Umbilical cord (tissue), 2 donors: ENCODE measurements at places on chromosomes 13 and 19. TPM values are rescaled to one million over a fixed set of nuclear protein-coding genes. Genes with fewer than 3 reads are reported as not detected.

GRCh38 chr13:110277357-110277975 is 29.5 kb downstream of the COL4A1 start:
- DNase-seq: no peak

DNA sequence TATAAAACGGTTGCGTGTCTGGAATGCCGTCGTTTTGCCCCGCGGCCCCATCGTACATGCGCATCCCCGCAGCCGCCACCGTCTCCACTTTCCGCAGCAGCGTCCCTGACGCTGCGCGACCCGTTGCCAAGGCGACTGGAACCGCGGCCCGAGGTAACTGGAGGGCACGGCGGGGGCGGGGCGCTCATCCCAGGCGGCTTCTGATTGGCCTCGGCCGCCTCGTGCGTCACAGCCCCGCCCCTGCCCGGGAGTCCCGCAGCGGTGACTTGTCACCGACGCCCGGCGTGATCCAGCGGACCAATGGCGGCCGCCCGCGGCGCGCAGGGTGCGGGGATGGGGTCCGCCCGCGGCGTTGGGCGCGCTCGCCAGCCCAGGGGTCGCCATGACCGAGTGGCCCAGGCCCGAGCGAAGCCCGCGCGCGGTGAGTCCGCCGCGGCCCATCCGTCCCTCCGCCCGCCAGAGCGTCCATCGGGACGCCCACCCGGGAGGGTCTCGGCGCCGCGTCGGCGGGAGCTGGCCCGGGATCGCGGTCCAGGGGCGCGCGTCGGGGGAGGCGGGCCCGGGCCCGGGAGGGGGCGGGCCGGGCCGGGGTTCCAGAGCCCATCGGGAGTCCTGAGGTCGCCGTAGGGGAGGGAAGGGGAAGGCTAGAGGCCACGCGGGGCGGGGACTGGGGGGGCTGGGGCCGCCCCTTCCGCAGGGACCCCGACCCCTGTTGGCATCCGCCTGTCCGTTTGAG is at the start of gene ZSCAN1:
ZSCAN1 (plus strand) TSS at position 285 of the 736 bp plus-strand sequence. CDS start 3,812 bp downstream, outside the sequence.
- DNase-seq: peak; percentile 93

GRCh38 chr19:48350856-48351255 is 12.9 kb downstream of the TMEM143 start:
- DNase-seq: no peak

DNA sequence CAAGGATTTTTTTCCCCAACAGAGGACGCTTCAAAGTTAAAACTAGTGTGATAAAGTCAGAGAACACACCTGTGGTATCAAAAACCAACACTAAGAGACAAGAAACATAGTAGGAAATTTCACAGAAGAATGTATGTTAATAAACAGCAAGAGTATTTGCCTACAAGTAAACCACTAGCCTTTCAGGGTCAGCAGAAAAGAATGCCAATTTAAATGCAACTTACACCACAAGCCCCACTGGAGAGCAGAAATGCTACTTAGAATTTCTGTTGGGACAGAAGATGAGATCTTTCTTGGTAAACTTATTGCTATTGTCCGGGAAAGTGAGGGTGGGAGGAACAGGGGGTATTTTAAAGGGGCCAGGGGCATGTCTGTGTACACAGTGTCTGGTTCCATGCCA is 68.6 kb downstream of the STK24 start:
- DNase-seq: no peak

DNA sequence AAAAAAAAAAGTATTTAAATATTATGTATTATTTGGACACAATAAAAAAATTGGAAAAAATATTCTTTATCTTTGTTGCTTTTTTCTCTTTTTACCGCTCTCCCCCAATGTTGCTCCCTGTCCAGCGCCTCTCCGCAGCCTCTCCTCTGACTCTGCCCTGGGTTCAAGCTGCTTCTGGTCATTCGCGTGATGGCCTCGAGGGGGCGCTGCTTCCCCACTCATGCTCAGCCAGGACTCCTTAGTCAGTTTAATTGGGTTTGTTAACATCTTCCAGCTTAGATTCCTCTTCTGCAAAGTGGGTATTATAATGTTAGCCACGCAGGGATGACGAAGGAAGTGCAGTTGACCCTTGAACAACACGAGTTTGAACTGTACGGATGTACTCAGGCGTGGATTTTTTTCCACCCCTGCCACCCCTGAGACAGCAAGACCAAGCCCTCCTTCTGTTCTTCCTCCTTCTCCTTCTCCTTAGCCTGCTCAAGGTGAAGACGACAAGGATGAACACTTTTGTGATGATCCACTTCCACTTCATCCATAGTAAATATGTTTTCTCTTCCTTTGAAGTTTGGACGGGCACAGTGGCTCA is 4.9 kb upstream of the NWD1 start:
- peak; percentile 23 for DNase-seq

DNA sequence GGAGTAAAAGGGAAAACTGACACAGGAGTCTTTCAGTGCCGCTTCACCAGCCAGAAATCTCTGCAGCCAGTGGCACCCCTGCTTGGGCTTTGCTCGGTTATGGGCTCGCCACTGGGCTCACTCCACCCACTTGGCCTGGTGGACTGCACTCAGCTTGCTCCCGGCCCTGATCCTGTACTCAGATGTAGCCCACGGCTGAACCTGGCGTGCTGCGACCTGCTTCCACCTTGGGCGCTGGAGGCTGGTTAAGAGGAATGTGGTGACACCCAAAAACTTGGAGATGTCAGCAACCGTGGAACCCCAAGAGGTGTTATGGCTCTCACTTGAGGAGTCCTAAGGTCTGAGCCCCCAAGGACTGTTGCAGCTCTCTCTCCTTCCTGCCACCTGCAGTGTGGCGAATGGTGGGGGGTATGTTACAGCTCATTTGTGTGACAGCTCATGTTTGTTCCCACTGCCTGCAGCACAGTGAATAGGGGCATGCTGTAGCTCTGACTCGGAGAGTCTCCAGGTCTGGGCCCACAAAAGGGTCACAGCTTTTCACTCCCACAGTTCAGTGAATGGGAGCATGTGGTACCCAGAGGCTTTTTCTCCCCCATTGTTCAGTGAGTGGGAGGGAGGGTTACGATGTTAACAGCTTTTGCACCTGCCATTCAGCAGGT is 1124.5 kb upstream of the ATXN8OS start:
- no peak for DNase-seq

DNA sequence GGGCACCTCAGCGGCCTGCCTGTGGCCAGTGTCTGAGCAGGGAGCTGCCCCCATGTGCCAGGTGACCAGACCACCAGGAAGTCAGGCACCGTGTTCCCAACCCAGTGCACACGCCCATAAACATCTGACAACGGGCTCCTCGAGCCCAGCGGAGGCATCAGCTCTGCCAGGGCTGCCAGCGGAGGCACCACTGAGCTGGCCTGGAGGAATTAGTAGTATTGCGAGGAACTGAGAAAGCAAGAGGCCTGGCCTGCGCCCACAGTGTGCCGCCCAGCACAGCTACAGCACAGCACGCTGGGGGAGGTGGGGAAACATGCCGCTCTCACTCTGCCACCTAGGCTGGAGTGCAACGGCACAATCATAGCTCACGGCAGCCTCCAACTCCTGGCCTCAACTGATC is 44.6 kb downstream of the ANKRD27 start:
- no peak for DNase-seq

- no peak for DNase-seq
These were observed 833.0 kb downstream of the DACH1 start for GRCh38 chr13:71034018-71034417.

DNA sequence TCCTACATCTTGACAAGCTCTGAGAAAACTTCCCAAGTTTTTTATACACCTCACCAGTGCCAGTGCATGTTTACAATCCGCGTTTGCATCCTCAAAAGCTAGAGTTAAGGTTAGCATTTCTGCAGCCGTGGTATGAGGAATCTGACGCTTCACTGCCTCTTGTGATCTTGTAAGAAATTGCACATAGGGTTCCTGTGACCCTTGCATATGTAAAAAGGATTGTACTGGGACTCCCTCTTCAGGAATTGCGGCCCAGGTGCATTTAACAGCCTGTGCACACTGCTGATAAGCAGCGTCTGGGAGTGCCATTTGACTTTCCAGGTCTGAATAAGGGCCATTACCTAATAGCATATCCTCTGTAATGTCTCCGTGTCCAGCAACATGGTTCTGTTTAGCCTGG is 15.3 kb downstream of the FPR3 start:
- DNase-seq: no peak

GRCh38 chr19:11581740-11582139 is 4.3 kb upstream of the ACP5 start:
- DNase-seq: no peak

DNA sequence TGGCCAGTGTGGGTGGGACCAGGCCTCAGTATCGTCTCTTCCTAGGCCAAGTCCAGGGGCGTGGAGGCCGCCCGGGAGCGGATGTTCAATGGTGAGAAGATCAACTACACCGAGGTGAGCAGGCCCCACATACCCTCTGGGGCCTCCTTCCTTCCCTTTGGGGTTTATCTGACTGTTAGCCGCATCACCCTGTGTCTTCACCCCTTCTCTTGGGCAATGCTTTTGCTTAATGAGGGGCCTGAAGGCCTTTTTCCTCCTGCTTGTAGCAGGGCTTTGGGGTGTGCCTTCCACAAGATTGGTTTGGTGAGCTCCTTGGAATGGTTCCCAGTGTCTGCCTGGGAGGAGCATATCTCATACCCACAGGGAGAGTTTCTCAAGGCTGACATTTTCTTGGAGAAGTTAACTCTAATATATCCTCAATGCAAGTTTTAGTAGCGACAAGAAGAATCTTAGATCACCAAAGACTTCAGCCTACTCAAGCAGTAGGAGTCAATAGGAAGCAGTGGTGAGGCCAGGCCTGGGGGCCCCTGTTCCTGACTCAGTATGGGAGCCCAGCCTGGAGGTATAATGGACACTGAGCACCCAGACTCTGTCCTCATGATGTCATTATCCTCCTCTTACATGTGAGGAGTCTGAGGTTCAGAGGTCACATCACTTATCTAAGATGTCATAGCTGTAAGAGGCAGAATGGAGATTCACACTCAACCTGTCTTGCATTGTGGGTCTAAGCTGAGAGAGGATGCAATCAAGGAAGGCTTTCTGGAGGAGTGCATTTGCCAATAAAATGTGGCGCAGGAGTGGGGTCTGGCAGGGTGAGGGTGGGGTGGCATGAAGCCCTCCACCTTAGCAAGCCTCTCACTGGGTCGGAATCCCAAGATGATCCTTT is 2.0 kb downstream of the GPI start:
- DNase-seq: peak; percentile 94

GRCh38 chr13:111006506-111007031 is 91.7 kb upstream of the ANKRD10 start:
- peak; percentile 75 for DNase-seq

DNA sequence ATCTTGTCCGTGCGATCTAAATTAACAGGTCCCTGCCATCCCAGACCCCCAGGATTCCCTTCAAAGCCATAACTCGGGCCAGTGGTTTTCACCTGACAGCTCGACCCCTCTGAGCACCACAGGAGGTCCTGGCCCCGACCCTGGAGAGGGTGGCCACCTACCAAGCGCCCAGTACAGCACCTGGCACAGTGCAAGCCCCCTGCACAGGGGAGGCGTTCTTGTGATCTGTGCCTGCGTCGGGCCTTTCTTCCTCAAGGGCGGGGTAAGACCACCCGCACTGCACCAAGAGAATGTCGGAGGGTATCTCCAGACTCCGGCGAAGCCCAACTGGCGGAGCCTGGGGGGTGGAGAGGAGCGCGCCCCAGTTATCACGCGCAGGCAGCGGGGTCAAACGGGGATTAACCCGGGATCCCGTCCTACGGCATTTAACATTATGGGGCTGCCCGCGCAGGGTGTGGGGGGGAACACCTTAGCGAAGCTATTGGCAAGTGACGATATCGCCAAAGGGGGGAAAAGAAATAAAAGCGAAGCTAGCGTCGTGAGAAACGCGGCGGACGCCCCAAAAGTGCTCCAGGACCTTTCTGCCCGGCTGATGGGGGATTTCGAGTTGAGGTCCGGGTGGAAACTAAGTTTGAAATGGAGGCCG is 1.3 kb upstream of the HNRNPL start:
- no peak for DNase-seq

- no peak for DNase-seq
These were observed 263 bp downstream of the RHPN2 start for GRCh38 chr19:33064458-33064791.

- DNase-seq: no peak
These were observed 22.5 kb upstream of the POU2F2 start for GRCh38 chr19:42154471-42155323.

GRCh38 chr13:95440441-95441088 is 112.0 kb upstream of the CLDN10 start:
- DNase-seq: no peak

- DNase-seq: no peak
These were observed 3.1 kb upstream of the FFAR1 start for GRCh38 chr19:35344511-35345031.

GRCh38 chr13:76790980-76791819 is 95.0 kb downstream of the KCTD12 start:
- DNase-seq: no peak

DNA sequence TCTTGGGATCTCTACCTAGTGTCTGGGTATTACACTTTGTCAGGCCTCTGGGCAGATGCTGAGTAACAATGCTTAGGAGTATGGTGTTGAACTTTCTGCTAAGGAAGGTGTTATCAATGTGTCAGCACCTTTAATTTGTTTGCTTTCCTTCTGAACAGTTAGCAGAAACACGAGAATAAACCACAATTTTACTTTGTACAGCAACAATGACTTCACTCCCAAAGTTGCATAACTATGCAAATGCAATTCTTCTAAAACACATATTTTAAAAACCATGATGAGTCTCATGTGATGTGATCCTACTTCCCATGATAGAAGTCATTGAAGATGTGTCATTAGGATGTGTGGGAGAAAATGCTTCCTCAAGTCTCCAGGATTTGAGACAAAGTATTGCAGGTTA is 155.0 kb downstream of the POSTN start:
- DNase-seq: no peak

DNA sequence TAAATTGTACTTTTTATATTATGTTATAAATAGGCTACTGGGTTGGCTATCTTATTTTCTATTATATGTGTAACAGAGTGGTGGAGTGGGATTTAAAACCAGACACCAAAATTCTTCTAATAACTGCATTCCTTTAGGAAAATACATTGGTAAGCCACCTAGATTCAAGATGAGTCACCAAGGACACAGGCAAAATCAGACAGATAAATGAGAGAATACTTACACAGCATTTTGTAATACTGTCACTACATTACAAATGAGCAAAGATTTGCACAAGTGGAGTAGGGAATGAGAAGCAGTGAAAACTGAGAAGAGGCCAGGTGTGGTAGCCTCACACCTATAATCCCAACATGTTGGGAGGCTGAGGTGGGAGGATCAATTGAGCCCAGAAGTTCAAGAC is 6.2 kb upstream of the SPART start:
- no peak for DNase-seq

GRCh38 chr19:9146882-9147281 is 6.7 kb downstream of the ZNF317 start:
- DNase-seq: no peak

- no peak for DNase-seq
These were observed 48.7 kb upstream of the PCCA start for GRCh38 chr13:100040196-100040595.

- no peak for DNase-seq
These were observed 260.4 kb upstream of the MAB21L1 start for GRCh38 chr13:35736876-35737275.

RFPL4A gene
- total RNA-seq: not detected

ZNF527 gene
- 16.6 TPM for total RNA-seq

KLK2 gene
- 9.6 TPM for total RNA-seq

IER2 gene
- total RNA-seq: 26.0 TPM

FUT6 gene
- total RNA-seq: 1.7 TPM

SUCLA2 gene
- 40.4 TPM for total RNA-seq

TNFRSF19 gene
- 11.8 TPM for total RNA-seq

OLFM4 gene
- total RNA-seq: 4.3 TPM

LYPD3 gene
- 13.0 TPM for total RNA-seq

PINLYP gene
- total RNA-seq: 17.3 TPM

LYL1 gene
- 13.0 TPM for total RNA-seq

CELF5 gene
- total RNA-seq: 1.7 TPM
